ENCODE measurements at places on chromosomes 5 and 9.
A peak's percentile ranks its signal among the peaks of the same experiment; 100 is the strongest.

DNA sequence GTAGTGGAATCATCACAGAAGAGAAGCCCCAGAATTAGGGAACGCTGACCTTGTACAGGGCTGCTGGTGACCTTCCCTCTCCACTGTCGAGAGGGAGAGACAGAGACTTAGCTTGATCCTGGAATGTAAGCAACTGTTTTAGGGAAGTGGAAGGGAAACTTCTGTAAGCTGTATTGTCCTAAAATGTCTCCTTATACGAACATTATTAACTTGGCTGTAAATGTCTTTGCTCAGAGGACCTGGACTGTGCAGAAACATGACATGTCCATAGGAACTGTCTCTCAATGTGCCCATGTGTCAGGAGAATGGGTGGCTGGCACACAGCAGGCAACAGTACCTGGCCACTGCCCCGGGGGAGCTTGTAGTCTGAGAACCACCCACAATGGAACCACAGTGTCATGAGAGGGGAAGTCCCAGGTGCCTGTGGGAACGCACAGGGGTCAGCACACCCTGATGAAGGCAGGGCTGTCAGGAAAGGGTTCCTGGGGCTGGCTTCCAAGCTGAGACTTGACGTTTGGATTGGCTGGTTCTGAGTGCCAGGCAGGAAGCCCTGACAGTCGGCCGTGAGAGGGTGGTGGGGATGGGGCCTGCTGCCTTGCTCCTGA lies 34.0 kb downstream of the DAP start:
- no peak for DNase-seq

- DNase-seq = no peak
Measured at GRCh38 chr5:12459326-12459725, 555.1 kb upstream of the CTNND2 start.

DNA sequence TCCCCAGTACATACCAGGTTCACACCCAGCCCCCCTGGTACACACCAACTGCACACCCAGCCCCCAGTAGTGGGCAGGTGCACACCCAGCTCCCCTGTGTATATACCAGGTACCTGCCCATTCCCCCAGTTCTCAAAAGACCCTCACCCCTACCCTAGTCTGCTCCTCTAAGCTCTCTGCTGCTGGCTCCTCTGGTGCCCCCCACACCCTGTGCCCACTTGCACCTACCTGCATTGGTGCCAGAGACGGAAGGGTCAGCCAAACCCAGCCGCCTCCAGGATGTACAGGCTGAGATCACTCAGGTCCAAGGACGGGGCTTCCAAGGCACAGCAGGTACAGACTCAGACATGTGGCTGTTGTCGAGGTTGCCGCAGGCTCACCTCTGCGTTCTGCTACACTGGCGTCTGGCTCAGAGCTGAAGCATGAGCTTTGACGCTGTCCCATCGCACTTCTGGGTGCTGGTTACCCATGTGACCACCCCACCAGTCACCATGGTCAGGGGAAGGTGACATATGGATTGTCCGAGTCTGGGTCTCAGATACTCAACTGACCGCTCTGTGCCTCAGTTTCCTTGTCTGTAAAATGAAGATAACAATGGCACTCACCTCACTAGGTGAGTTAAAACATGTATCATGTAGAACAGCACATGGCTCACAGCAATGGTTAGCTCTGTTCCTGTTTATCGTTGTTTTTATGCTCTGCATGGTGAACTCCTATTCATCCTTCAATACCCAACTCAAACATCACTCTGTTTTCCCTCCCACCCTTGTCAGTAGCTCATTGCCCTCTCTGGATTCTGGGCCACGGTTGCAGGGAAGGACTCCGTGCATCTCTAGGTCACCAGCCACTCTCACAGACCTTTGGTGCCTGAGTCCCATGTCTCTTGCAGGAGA lies 45.3 kb upstream of the SUSD3 start:
- no peak for DNase-seq

GRCh38 chr5:159310511-159310910 lies 19.8 kb downstream of the IL12B start:
- no peak for DNase-seq

DNA sequence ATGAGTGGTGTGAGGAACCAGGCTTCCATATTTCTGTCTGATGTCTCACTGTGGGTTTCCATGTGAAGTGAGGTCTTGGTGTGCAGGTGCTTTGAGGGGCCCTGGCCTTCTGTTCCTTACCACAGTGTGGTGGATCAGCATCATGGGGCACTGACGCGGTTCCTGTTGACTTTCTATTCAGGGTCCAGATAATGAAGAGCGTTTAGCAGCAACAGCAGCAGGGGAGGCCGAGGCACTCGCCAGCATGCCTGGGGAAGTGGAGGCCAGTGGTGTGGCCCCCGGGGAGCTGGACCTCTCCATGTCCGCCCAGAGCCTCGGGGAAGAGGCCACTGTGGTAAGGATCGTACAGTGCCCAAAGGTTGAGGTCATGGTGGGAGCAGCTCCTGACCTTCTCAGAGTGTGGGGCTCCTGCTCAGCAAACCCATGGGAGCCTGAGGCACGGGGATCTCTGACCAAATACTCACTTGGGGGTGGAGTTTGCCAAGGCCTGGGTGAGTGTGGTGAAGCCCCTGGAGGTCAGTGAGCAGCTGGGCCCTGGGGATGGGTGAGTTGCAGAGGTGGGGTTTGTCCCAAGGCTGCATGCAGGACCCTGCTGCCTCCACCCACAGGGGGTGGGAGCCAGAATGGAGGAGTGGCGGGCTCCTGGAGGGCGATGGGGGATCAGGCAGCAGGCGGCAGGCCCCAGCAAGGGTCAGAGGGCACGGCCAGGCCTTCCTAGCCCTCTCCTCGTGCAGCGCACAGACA lies 61.2 kb downstream of the COL15A1 start:
- no peak for DNase-seq

DNA sequence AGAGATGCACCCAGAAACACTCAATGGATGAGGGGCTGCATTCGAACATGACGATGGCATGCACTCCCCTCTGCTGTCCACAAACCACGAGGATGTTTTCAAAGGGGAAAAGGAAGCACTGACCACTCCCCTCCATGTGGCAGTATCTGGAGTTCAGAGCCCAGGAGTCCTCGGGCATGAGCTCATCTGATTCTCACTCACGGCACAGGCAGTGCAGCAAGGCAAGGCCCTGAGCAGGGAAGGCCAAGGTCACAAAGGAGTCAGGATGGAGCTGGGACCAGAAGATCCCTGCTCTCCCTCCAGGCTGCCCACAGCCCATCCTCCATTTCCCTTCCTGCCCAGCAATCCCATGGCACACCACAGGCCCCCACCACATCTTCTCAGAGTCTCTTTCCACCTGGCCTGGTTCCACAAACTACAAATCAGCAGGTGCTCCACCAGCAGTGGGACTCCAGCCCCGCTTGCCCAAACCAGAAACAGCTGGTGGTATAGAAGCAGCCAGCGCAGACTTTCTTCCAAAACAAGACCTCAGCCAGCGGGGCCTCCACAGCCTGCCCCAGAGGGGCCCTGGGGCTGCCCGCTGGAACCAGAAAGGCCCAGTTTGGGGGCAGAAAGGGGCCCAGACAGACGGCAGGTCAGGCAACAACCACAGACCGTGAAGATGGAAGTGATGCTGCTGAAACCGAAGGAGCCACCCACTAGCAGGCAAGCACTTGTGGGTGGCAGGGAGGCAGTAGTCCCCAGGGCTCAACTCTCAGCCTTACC lies 12.2 kb downstream of the TNIP1 start:
- DNase-seq = no peak

DNA sequence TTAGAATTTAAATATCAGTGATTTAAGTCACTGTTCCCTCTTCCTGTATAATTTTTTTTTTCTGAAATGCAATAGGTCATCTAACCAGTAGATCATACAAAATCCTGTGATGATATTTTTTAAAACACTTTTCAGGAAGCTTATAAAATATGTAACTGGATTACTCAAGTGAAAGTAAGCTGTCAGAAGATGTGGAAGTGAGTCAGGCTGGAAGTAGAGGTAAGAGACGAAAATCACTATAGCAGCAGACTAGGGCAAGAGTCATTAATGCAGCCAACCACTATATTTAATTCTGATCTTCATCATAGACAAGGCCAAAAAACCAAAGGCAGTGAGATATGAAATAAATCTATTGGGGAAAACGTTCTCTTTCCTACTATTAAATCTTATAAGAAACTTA lies 65.7 kb upstream of the C6 start:
- DNase-seq = no peak

- DNase-seq = no peak
Measured at GRCh38 chr9:105431424-105432246, 16.2 kb upstream of the FSD1L start.

DNA sequence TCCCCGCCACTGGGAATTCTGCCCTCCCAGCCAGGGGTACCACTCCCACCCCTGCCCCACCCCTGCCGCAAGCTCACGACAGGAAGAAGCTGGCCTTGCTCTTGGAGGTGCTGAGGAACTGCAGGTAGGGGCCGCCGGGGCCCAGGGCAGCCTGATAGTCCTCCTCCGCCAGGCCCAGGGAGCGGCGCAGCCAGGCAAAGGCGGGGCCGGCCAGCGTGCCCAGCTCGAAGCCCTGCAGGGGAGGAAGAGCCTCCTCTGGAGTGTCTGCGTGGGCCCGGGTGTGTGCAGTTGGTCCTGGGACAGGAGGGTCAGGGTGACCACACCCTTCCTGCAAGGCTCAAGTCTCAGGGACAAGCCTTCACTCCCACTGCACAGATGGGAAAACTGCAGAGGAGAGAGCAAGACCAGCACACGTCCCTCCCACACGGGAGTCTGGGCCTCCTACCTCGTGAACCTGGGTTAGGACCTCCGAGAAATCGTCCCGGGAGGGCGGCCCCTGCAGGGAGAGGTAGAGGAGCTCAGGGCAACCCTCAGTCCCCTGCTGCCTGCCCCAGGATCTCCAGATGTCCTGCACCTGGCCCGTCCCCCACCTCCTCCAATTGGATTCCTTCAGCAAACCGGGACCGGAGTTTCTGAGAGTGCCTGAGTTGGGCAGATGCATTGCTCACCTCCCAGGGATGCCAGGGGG lies 2.4 kb downstream of the PIP5KL1 start:
- DNase-seq = no peak

DNA sequence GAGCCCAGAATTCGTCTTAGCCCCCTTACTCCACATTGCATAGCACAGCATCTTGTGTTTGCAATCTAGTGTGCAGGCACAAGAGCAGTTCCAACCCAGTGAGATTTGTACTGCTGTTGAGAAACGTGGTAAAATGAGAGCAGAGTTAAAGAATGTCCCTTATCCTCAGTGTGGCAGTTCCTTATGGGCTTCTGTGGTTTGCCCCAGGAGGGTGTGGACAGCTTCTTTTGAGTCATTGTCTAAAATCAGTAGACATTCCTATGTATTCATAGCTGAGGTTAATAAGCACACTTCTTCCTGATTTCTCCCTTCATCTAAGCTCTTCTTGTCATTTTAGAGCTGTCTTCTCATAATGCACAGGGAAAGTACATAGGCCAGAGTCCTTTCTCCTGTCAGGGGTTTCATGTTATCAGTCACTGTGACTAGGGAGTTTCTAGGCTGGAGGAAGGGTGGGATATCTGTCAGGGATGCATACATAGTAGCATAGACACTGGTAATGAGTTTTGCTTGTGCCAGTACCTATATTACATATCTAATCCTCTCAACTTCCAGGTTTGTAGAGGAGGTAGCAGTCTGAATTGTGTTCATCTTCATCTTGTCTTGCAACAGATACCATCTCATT lies 2.0 kb upstream of the CAVIN4 start:
- DNase-seq = no peak

DNA sequence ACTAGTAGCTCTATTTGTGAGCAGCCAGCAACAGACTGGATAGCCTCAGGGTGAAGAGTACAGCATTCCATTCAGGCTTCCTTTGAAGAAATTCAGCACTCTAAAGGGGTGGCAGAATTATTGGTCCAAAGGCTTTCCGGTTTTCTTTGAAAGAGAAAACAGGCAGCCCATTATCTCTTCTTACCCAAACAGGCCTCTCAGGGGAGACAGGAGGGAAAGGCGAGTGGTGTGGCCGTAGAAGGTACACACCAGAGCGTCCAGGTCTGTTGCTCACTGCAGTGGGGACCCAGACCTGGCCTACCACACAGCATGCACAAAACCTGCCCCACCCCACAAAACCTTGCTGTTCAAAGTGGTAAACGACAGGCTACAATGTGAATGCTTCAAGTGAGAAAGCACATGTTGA lies 83.3 kb downstream of the ZNF608 start:
- no peak for DNase-seq

- DNase-seq = peak; percentile 77
Measured at GRCh38 chr5:150846654-150847333, 473 bp downstream of the IRGM start.

DNA sequence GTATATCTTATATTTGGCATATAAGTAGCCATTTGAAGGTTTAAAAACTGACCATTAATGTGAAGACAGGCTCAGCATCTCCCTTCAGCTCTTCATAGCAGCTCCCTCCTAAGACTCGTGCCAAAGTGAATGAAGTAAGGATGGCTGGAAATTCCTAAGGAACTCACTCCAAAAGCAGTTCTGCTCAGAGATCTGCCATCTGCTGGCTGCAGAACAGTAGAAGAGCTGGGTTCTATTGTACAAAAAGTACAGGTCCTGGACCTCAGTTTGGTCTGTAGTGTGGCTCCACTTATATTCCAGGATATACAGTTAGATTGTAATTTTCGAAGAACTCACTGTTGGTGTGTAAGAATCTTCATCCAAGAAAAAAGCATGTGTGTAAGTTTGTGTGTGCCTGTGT lies 104.9 kb upstream of the RUSC2 start:
- no peak for DNase-seq

DNA sequence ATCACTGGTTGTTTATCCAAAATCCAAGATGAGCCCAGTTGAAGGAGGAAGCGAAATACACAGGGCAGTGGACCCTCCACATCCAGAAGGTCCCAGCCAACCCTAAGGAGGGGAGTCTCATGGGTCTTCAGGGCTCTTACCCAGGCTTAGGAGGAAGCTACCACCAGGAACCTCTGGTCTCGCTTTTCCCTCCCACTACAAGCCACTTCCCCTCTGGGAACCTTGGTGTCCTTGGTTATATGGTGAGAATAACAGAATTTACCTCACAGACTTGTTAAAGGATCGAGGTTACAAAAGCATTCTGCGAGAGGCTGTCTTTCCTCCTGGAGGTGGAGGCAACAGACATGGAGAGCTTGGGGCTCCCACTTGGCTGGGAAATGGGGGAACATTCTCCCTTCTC lies 3.4 kb downstream of the HIGD2A start:
- DNase-seq = no peak
